Thymus (tissue), 14 donors: ENCODE measurements at places on chromosomes 6 and 20.

DNA sequence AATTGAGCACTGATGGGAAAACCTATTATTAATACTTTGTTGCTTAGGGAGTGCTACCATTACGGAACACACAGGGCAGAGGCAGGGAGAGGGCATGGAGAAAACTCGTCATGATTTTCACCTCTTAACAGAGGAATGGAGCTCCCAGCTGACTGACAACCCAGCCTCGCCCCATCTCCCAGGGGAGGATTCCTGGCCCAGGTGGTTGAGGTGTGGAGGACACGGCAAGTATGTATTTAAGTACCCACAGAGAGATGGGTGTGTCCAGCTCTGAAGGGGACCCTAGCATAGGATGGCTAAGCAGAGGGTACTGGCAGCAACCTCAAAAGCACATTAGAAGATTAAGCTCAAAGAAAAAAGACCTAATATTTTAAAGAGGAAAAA lies 261.9 kb upstream of the MOCS1 start:
- no peak for DNase-seq

DNA sequence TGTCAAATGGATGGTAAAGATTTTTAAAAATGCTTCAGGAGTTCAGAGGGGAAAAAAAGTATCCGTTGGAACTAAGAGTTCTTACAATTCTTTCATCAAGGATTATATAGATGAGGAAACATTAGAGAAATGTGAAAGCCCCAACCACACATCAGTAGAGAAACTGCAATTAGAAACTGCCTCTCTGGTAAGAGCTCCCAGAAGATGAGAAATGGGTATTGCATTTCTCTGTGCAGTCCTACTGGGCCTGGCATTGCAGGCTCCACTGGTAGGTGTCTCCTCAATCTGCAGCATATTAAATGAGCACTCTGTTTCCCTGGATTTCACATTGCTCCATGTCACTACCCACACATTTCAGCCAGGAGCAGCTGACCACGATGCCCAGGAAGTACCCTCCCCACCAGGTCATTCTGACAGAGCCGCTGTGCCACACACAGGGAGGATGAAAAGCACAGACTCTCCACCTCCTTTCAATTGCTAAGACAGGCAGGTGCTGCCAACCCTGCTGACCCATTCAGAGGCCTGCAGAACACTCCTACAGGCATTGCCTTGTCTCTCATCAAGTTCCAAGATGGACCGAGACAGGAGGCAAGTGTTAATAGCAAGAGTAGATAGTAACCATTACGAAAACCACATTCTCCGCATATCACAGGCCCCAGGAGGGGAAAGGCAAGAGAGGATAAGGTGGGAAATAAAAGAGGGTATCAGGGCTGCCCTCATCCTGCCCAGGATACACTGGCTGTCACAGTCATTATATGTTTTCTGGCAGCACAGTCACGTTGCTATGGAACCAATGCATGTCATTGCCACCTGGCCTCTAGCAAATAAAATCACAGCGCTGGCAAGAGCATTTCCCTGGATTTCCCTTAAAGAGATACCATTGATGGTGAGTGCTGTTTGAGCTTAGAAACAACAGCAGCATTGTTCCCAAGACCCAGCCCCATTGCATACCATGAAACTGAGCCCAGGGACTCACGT lies 241.7 kb downstream of the ATXN1 start:
- no peak for DNase-seq

GRCh38 chr20:62925076-62925419 lies 1.3 kb downstream of the DIDO1 start:
- DNase-seq, result no peak

DNA sequence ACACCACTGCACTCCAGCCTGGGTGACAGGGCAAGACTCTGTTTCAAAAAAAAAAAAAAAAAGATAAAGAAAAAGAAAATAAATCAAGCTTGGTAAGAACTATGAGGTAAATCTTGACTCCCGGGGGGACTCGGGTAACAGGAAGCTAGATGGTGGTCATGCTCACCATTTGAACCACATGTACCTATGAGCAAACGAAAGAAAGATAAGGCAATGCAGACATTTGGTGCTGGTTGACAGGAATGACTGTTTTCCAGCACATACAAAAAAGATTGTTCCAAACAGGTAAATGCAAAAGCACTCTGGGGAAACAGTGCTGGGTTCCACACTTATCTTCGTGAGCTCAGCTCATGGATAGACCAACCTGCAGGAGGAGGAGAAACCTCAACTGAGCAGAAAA lies 22.8 kb upstream of the PTPN1 start:
- no peak for DNase-seq

DNA sequence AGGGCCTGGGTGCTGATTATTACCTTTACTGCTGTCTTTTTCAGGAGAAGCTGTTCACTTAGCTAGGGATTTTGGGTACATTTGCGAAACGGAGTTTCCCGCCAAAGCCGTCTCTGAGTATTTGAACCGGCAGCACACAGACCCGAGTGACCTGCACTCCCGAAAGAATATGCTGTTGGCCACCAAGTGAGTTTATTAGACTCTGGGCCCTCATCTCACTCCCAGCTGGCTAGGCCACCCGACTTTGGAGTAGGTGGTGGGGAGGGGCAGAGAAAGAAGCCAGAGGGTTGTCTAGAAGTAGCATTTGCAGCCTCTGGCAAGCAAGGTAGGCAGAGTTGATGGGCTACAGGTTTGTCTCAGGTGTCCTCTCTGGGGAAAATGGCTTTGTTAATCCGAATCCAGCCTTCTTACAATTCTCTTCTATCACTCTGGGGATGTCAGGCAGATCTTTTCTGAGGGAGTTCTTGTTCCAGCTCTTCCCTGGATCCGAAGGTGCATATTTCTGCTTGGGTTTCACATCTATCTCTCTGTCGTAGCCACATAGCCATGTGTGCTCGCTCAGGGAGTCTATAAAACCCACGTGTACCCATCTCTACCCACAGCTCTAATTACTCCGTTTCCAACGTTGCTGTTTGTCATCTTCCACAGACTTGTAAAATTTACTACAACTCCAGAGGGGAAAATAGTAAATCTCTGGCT lies 21.6 kb downstream of the TFAP2B start:
- DNase-seq, result no peak

- DNase-seq, result no peak
These were observed 24.1 kb downstream of the ZHX3 start for GRCh38 chr20:41293269-41294037.
